ENCODE measurements at places on chromosomes 2 and 18. TPM values are rescaled to one million over a fixed set of nuclear protein-coding genes. Genes with fewer than 3 reads are reported as not detected.

DNA sequence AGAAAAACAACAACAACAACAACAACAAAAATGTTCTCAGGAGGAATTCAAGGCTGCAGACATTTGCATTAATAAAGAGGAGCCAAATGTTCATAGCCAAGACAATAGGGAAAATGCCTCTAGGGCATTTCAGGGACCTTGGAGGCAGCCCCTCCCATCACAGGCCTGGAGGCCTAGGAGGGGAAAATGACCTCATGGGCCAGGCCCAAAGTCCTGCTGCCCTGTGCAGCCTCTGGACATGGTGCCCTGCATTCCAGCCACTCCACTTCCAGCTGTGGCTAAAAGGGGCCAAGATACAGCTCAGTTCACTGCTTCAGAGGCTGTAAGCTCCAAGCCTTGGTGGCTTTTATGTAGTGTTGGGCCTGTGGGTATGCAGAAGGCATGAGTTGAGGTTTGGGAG, 314.5 kb downstream of the CYRIA start:
- no peak overlapping the region for H3K27ac ChIP-seq
- H3K36me3 ChIP-seq = no peaks in the 10 kb centered on the region
- DNase-seq = no peak
- H3K4me1 ChIP-seq = no peaks in the 10 kb centered on the region

DNA sequence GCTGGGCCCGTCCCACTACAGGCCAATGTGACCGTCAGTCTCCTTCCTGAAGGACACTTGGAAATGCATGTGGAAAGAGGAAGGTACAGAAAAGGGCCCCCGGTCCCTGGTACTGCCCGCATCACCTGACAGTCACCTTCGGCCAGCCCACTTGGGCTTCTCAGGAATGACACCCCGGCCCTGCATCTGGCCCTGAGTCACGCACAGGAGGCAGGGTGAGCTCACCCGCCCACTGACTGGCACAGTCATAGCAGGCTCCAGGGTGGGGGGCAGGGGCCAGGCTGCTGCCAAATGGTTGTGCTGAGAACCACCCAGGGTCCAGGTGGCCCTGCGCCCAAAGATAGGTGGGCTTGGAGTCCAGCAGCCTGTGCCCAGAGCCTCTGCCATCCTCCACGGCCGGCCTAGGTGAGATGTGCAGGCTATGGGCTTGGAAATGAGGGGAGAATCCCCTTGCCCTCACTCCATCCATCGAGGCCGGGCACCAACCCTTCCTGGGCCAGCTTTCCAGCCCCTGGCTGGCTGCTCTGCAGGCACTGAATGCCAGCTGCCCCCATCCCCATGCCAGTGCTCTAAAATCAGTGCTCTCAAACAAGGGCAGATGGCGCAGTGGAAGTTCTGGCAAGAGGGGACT, 14.1 kb downstream of the EMX1 start:
- H3K36me3 ChIP-seq = no peaks in the 10 kb centered on the region
- no peak overlapping the region for H3K27ac ChIP-seq
- no peak overlapping the region for H3K4me3 ChIP-seq

- H3K27me3 ChIP-seq = no peaks in the 10 kb centered on the region
- no peak for DNase-seq
- H3K27ac ChIP-seq = no peak overlapping the region
- no peaks in the 10 kb centered on the region for H3K36me3 ChIP-seq
- H3K4me1 ChIP-seq = no peaks in the 10 kb centered on the region
Measured at GRCh38 chr2:31028417-31028816, 109.8 kb downstream of the GALNT14 start.

DNA sequence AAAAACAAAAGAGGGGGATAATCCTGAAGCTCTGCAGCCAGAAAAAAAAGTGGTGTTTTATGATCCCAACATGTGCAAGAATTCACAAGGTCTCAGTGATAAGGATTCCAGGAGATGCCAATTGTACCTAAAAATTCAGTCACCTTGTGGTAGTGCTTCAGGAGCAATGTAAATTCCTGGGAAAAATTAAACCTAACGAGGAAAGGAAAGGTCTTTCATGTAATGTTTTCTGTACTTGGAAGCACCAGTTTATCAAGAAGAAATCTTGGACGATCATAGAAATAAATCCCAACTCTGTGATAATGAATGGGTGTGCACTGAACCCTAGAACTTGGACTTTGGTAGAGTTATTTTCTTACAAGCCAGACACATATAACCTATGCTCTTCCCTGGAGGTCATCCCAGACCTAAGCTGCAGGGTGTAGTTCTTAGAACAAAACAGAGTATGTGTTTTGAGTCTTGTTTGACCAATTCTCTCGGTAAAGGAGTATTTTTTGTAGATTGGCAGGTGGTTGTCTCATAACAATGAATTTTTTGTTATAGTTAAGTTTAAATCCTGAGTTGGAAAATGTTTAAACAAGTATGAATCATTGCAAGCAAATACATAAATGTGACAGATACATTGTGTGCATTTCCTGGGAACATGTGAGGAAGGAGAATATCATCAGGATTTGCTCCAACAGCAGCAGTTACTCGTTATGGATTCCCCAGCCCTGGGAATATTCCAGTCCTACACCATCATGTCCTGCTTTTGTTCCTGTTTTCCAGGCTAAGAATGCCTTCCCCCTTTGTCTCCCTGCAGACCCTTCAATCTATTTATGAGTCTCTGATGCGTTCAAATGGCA, 224.6 kb downstream of the NAPG start:
- peaks cover 4% of the 10 kb centered on the region for H3K27me3 ChIP-seq
- H3K27ac ChIP-seq = no peak overlapping the region
- H3K36me3 ChIP-seq = no peaks in the 10 kb centered on the region
- H3K4me3 ChIP-seq = no peak overlapping the region
- no peaks in the 10 kb centered on the region for H3K4me1 ChIP-seq
- no peak for DNase-seq

DNA sequence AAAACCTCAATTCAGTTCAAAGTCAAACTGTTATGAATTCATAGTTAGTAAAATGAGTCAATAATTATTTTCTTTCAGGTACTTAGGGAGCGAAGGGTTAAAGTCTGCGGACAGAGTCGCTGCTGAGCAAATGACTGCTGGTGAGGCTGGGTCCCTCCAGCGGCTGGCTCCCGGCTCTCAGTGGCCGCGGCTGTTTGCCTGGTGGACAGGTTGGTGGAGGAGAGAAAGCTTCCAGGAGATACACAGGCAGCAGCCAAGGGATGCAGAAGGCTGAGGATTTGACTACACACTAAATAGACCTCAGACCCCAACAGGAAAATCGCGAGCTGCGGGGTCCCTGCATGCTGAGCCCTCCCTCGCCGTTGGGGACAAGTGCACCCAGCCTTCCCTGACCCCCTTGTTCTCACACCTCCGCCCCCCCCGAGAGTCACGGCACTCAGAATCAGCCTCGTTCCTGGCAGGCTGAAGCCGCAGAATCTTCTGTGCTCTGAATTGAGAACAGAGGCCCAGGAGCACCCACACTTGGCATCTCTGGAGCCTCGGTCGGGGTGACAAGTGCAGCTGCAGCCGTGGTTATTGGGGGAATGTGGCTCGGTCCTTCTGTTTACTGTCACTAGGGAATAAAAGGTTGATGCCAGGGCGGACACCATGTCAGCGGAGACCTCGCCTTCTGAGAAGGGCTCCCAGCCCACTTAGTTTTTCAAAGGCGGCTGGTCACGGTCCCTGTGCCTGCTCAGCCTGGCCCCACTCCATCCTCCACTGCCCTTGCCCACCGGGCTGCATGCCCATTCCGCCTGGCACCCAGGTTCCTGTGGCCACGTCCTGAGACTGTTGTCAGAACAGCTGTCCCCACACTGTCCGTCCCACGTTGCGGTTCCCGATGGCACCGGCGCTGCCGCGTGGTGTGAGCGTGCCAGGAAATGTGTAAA, 74.0 kb downstream of the SLC66A2 start:
- H3K36me3 ChIP-seq = no peaks in the 10 kb centered on the region
- H3K27me3 ChIP-seq = no peaks in the 10 kb centered on the region
- H3K4me3 ChIP-seq = no peak overlapping the region
- no peak overlapping the region for H3K27ac ChIP-seq

MEP1B gene
- not detected for total RNA-seq

DNA sequence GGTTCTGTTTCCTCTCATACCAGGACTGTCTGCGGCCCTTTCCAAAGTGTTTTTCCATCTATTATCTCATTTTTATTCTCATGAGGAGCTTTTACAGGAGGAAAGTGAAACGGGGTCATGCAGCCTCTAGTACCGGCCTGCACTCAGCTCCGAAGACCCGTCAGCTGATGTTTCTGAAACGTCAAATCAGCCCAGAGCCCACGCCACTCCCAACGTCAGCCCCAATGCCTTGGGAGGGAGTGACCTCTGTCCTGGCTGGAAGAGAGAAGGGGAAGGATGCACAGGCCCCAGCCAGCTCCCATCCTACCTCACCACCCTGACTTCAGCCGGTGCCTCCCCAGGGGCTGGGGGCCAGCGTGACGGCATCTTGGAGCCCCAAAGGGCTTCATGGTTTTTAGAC, 58.5 kb downstream of the ADCY3 start:
- no peaks in the 10 kb centered on the region for H3K4me1 ChIP-seq
- H3K4me3 ChIP-seq = no peak overlapping the region
- H3K36me3 ChIP-seq = no peaks in the 10 kb centered on the region
- H3K27me3 ChIP-seq = no peaks in the 10 kb centered on the region
- DNase-seq = no peak
- no peak overlapping the region for H3K27ac ChIP-seq

DPYSL5 gene
- total RNA-seq = not detected

GRCh38 chr18:76457475-76457874, 37.6 kb downstream of the ZNF516 start:
- no peak for DNase-seq
- peaks cover 15% of the 10 kb centered on the region for H3K27me3 ChIP-seq
- H3K36me3 ChIP-seq = no peaks in the 10 kb centered on the region
- no peak overlapping the region for H3K4me3 ChIP-seq
